ENCODE measurements at places on chromosomes 5 and 9.

DNA sequence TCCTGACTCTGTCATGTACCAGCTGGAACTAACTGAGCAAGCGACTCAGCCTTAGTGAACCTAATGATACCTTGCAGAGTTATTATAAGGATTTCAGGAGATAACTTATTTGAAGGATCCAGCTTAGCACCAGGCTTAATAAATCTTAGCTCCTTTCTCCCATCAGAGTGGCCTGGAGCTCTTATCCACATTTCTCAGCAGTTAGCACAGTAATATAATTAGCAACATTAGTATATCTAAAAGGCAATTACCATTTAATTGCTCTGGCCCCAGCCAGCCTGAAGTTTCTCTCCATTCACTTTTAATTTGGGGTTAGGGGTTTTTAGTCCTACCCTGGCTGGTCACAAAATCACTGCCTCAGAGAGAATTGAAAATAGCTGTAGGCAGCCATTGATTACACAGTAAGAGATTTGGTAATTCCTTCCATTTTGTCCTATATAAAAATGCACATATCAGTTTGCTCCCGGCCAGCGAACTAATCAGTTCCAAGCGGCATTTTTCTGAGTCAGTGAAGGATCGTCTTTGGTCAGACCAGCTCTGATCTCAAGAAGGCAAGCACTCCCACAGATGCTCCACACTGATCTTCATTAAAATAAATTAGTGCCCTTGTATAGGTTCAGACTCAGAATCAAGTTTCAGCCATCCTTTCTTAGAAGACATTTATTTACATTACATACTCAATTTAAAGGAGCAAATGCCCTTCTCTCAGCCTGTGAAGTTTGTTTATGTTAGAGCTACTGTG lies 56.6 kb downstream of the SNCAIP start:
- no peak for DNase-seq

DNA sequence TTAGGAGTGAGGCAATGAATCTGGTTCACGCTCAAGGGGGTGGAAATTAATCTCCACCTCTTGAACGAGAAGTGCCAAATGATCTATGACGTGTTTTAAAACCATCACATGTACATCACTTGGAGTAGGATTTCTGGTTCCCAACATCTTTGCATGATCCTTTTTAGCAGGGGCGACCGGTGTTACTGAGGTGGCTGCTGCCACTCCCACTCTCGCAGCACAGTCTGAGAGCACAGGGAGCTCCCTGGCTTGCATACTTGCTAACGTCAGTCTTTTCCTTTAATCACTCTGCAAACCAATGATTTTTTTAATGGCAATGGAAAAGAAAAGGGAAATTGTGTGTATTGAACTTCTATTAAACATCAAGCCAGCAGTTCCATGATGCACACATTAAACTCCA lies 624.4 kb downstream of the IRX1 start:
- no peak for DNase-seq

DNA sequence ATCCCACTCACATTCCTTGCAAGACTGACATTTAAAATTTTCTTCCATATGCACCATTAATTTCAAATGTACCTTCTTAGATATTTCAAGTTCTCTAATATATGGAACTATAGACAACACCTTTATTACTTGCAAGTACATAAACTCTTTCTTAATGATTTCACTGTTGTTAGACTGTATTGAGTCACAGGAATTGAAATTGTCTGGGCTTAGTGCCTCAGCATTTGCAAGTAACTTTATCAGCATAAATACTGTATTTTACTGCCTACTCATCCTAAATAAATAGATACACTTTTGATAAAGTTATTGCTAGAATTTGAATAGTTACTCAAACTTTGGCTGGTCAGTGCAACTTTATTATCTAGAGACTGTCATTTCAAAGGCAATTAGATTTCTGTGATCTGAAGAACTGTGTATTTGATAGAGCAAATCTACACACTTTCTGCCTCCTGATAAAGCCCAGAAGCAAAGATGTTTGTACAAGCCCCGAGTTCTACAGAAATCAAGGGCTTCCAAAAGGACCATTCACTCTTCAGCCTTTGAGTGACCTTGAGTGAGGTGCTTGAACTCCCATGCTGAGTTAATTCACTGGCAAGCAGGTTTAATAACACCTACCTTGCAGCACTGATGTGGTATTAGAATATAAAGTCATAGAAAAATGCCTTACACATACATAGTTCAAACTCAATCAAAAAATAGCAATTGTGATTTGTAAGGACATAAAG lies 91.6 kb downstream of the COX7C start:
- no peak for DNase-seq

DNA sequence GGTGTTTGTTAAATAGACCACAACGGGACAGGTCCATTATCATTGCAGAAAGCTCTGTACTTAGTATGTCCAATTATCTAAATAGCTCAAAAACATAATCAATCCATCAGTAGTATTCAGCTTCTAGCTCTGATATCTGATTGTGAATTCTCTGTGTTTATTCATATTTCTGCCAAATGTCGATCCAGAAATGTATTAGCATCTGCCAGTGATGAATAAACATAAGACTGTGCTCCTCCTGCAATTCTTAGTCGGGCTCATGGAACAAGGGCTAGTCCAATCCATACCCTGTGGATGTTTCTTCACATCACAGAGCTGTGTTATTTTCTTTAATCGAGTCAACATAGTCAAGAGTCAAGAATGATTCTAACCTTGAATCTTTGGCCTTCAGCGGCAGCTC lies 1612.1 kb upstream of the WWC1 start:
- no peak for DNase-seq

DNA sequence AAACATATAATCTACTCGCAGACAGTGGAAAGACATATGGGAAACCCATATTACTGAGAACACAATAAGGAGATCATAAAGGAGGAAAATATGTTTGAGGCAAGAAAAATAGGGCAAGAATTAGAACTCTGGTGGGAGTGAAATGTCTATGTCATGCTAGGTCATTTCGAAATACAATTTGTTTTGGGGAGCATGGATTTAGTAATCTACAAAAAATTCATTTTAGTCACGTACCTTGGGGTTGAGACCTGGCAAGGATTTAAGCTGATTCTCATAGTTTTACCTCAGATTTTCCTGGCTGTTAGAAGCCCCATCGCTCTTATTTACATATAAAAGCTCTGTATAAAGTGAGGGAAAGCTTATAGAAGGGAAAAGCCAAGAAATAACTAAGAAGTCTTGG lies 11.5 kb upstream of the CSNK1G3 start:
- DNase-seq = no peak

GRCh38 chr5:149452007-149452664 lies 73.0 kb upstream of the IL17B start:
- DNase-seq = peak; percentile 71

DNA sequence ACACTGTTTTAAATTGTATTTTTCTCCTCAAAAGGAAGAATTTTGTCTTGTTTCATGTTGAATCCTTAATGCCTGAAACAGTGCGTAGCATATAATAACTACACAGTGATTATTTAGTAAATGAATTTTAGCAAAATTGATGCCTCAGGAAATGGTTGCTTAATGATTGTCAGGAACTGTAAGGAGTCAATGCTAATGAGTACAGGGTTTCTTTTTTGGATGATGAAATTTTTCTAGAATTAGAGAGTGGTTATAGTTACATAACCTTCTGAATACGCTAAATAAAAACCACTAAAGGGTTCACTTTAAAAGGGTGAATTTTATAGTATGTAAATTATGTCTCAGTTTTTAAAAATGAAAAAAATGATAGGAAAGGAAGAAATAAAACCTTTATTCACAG lies 14.9 kb downstream of the FAM151B start:
- DNase-seq = no peak

GRCh38 chr5:598564-598890 lies 13.6 kb upstream of the CEP72 start:
- DNase-seq = no peak

DNA sequence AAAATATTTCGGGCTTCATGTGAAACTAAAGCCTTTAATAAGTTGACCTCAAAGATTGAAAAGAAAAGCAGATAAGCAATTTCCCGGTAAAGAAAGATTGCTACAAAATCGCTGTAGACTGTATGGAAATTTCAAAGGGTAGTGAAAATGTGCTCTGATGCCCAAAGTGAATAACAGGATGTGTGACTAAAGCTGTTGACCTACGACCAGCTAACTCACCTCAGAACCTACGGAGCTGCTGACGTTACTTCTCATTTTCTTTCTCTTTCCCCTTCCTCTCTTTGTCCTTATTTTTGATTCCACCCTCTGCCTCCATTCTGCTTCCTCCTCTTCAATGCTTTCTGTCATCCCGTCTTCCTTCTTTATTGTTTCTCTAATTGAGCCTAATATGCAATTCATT lies 103.2 kb downstream of the PDE4D start:
- no peak for DNase-seq

DNA sequence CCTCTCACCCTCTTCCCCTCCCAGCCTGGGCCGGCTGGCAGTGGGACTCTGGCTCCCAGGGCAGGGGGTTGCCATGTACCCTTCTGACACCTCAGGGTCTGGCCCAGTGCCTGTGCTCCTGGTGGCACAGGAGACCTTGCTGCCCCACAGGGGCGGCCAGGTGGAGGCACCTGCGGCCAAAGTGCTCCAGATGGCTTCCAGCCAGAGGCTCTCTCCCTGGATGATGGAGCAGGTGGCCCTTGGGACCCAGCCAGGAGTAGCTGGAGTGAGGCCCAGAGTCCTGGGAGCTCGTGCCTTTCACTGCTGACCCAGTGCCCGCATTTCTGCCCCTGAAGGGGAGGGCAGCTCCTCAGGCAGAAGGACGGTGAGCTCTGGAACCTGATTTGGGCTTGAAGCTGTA lies 87.3 kb downstream of the NTNG2 start:
- DNase-seq = no peak

GRCh38 chr9:4160249-4160648 lies 139.6 kb downstream of the GLIS3 start:
- DNase-seq = no peak

- DNase-seq = no peak
Observed at GRCh38 chr5:69105996-69106906, 12.4 kb downstream of the SLC30A5 start.

DNA sequence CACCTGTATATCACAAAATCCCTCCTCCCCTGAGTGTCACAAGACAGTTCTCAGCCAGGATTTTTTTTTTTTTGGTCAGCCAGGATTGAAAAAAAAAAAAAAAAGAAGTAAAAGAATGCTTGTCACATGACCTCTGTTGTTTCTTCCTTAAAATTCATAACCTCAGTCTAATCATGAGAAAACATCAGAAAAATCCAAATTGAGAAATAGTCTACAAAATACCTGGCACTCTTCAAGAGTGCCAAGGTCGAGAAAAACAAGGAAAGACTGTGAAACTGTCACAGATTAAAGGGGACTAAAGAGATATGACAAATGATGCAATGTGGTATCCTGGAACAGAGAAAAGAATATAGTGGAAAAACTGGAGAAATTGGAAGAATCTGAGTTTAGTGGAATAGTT lies 58.5 kb upstream of the SUB1 start:
- no peak for DNase-seq

- no peak for DNase-seq
Observed at GRCh38 chr5:123873846-123874245, 361.9 kb downstream of the CSNK1G3 start.

DNA sequence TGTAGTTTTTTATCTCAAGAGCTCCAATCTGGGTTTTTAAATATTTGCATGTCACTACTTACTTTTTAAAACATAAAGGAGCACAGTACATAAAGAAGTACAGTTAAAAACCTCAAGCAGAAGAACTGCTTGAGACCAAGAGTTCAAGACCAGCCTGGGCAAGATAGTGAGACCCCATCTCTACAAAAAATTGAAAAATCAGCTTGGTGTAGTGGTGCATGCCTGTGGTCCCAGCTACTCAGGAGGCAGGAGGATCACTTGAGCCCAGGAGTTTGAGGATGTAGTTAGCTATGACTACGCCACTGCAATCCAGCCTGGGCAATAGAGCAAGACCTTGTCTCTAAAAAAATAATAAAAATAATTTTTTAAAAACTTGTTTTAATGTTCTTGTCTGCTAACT lies 972.7 kb upstream of the DMAC1 start:
- no peak for DNase-seq

DNA sequence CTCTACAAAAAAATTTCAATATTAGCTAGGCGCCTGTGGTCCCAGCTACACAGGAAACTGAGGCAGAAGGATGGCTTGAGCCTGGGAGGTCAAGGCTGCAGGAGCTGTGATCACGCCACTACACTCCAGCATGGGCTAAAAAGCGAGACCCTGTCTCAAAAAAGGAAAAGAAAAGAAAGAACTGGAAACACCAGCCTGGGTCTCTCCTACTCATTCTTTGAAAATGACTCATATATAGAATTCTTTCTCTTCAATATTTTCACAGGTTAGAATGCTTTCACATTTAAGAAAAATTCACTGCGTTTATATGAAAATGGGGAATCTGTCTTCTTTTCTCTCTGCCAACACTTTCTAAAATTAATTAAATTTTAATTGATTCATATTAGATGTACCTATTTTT lies 115.6 kb downstream of the TRPM6 start:
- no peak for DNase-seq

- no peak for DNase-seq
Observed at GRCh38 chr9:297104-297972, 82.7 kb downstream of the DOCK8 start.

GRCh38 chr9:107425101-107426025 lies 64.2 kb downstream of the KLF4 start:
- peak; percentile 63 for DNase-seq

- DNase-seq = peak; percentile 53
Observed at GRCh38 chr5:160262151-160263074, 33.1 kb downstream of the FABP6 start.

GRCh38 chr5:59729357-59729756 lies 164.2 kb downstream of the PDE4D start:
- DNase-seq = no peak

GRCh38 chr9:125763394-125763801 lies 16.2 kb downstream of the PBX3 start:
- DNase-seq = peak; percentile 47

DNA sequence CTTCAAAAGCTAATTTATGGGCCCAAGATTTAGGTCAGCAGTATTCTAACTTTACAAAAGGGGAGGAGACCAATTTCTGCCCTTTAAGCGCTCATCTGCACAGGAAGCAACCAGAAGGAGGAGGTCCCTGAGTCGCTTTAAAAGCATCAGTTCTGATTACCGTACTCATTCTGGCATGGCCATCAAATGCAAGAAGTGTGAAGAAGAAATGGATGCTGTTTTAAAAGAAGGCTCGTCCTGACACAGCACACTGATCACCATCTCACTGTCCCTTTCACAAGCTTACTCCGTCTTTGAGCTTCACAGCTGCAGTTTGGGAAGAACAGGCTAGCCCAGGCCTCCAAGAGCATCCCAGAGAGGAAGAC lies 17.5 kb downstream of the ZNF608 start:
- no peak for DNase-seq

DNA sequence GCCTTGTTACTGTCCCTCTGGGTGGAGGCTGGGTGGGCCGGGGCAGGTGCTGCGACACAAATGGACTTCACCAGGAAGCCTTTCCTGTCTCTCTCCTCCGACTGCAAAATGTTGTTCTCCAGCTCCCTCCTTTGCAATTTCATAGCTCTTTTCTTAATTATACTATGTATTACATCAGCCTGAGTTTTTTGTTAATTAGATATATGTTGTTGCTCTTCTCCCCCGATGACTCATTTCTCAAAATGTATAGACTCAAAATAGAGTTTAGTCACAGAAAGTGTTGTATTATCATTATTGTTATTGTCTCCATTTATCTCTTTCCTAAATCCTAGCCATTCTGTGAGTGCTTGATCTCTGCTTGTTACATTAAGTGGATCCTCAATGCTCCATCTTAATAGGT lies 122.4 kb upstream of the OSMR start:
- DNase-seq = no peak

GRCh38 chr5:137392261-137392660 lies 106.9 kb downstream of the SPOCK1 start:
- no peak for DNase-seq
